Stimulated activated CD4-positive, alpha-beta T cell treated with anti-CD3 and anti-CD28 coated beads, Interleukin-4, amount 100 ng/mL, for 24 hours (primary cell): ENCODE measurements at places on chromosomes 12 and 14.

DNA sequence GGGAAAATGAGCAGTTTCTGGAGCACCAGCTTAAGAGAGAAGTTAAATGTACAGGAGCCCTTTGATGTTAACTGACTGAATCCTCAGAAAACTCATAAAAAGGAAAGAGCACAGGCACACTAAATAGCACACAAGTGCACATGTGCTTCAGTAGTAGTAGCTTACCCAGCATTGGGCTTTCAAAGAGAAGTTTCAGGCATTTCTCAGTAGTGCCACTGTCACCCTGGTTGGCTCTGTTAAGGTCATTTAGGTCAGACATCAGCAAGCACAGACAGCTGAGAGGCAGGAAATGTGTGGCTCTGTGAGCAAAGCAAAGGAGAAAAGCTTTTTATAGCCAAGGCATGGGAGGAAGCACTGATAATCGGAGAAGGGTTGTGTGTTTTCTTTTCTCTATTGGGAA is 96.3 kb upstream of the HIF1A start:
- no peak for DNase-seq

DNA sequence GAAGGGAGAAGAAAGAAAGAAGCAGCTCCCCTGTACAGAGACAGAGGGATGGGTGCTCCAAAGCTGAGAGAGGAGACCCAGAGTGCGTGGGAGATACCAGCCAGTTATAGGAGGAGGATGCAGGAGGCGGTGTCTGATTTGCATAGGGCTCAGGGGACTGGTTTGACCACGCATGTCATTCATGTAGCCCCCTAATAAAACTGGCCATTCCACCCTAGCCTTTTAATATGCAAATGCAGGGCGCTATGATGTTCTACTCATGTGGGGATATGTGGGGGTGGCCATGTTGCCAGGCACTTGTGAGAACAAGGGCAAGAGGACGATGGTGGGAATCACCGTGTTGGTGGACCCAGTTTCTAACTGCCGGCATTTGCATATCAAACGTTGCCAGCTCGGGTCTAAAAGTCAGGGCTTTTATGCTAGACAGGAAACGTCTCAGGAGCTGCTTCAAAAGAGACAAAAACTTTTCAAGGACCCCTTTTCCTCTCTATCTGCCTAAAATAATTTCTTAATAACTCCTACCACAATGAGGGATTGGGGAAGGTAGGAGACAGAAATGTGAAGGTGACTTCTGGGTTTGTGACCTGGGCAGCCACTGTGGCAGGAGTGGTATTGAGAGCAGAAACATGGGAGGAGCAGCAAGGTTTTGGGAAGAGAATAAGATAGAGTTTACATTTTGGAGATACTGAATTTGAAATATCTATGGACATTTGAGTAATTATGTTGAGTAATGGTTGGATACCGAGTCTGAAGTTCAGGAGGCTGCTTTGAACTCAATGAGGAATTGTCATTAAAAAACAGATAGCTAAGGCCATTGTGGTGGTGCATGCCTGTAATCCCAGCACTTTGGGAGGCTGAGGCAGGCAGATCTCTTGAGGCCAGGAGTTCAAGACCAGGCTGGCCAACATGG is 2.2 kb upstream of the ATXN3 start:
- peak; percentile 29 for DNase-seq

- no peak for DNase-seq
These were observed 65.9 kb downstream of the DAAM1 start for GRCh38 chr14:59254146-59254910.

GRCh38 chr14:63867933-63868921 is 15.4 kb downstream of the SYNE2 start:
- no peak for DNase-seq

- no peak for DNase-seq
These were observed 68.2 kb upstream of the WSCD2 start for GRCh38 chr12:108060903-108061302.

DNA sequence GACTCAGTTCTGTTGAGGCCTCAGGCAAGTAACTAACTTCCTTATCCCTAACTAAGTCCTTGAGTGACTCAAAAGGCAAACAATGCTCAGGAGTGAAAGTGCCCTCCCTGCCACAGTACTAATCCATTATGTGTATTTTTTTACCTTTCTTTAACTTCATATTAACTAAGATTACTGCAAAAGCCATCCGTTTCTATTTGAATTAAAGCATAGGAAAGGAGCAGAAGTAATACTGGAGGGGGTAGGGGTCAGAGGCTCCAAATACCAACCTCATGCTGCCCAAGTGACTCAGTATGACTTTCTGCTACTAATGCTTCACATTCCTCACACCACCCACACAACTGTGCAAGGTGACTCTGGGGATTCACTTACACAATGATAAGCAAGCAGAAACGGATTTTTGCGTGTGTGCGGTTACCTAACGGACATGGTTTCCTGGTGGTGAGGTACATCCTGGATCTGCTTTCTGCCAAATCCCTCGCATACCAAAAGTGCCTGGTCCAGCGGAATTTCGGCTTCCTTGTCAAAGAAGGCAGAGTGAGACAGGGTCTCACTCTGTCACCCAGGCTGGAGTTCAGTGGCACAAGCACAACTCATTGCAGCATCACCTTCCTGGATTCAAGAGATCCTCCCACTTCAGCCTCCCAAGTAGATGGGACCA is 25.1 kb downstream of the MOK start:
- DNase-seq = peak; percentile 6
